ENCODE measurements at places on chromosomes 5 and 9. TPM values are rescaled to one million over a fixed set of nuclear protein-coding genes. Genes with fewer than 3 reads are reported as not detected.

TRMT10B gene
- 8.8 TPM for total RNA-seq

SOX30 gene
- not detected for total RNA-seq

MOB3B gene
- total RNA-seq, result 4.4 TPM

ANKRD34B gene
- 0.15 TPM for total RNA-seq

DNA sequence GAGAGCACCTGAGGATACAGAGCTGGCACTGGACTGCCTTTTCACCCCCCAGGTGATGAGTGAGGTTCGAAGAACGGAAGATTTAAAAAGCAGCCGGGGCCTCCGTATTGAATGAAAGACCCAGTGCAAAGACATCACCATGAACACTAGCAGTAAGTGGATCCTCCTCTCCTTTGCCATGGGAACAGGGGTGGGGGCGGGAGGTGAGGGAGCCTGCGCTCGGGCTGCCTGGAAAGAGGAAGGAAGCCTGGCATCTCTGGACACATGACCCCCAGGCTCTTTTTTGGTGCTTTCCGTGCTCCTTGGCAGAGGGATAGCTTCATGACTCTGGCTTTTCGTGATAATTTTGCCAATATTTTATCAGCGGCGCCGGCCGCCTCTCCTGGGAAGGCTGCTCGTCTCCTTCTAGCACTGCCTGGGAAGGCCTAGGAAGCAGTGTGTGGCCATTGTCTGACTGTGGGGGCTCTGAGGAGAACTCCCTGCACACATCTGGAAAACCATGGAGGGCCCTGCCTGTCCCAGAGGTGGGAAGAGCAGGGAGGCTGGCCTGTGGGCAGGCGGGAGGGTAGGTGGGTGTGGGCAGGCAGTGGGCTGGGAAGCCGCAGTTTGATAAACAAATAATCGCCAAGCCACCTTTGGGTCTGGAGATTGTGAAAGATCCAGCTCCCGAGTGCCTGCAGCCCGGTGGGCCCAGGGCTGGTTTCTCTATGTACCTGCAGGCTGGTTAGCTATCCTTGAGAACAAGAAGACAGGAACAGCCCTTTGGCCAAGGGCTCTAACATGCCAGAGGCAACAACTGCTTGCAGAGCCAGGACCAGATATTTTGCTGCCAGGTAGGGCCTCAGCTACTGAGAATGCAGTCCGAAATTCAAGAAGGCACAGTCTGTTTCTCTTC, 911 bp downstream of the ABLIM3 start:
- H3K4me3 ChIP-seq, result peak overlapping the region; percentile 97
- H3K36me3 ChIP-seq, result peaks cover 25% of the 10 kb centered on the region
- no peaks in the 10 kb centered on the region for H3K27me3 ChIP-seq
- H3K4me1 ChIP-seq, result peaks cover 61% of the 10 kb centered on the region
- no peak for DNase-seq

DNA sequence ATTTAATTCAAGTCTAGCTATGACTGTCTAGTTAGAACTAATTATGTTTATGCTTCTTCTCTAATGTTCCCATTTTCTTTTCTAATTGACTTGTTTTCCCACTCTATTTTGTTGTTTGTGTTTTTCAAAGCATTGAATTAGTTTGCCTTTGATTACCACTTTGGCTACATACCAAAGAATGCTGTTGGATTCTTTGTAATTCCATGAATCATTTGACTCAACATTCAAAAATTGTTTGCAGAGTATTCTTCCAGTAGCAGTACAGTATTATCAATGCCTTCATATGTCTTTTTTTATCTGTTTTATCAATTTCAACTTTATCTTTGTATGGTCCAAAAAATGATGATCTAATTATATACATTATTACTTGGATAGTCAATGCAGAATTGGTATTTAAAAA, 288.7 kb downstream of the RFX3 start:
- no peaks in the 10 kb centered on the region for H3K4me1 ChIP-seq
- DNase-seq, result no peak
- no peaks in the 10 kb centered on the region for H3K27me3 ChIP-seq
- H3K36me3 ChIP-seq, result no peaks in the 10 kb centered on the region

- no peak for DNase-seq
- no peak overlapping the region for H3K27ac ChIP-seq
- H3K4me3 ChIP-seq, result no peak overlapping the region
- H3K36me3 ChIP-seq, result peaks cover 7% of the 10 kb centered on the region
Observed at GRCh38 chr5:93571114-93571949, 9.7 kb downstream of the NR2F1-AS1 start.

IL33 gene
- not detected for total RNA-seq

GRCh38 chr9:96135076-96135752, 166.8 kb downstream of the HSD17B3 start:
- no peak overlapping the region for H3K27ac ChIP-seq
- H3K4me3 ChIP-seq, result no peak overlapping the region
- H3K36me3 ChIP-seq, result no peaks in the 10 kb centered on the region
- no peak for DNase-seq
- peaks cover 54% of the 10 kb centered on the region for H3K27me3 ChIP-seq
